NT2/D1 (cell line): ENCODE measurements at places on chromosomes 5 and 9.

GRCh38 chr5:149831492-149831891, 101.4 kb downstream of the PPARGC1B start:
- no peak for DNase-seq

DNA sequence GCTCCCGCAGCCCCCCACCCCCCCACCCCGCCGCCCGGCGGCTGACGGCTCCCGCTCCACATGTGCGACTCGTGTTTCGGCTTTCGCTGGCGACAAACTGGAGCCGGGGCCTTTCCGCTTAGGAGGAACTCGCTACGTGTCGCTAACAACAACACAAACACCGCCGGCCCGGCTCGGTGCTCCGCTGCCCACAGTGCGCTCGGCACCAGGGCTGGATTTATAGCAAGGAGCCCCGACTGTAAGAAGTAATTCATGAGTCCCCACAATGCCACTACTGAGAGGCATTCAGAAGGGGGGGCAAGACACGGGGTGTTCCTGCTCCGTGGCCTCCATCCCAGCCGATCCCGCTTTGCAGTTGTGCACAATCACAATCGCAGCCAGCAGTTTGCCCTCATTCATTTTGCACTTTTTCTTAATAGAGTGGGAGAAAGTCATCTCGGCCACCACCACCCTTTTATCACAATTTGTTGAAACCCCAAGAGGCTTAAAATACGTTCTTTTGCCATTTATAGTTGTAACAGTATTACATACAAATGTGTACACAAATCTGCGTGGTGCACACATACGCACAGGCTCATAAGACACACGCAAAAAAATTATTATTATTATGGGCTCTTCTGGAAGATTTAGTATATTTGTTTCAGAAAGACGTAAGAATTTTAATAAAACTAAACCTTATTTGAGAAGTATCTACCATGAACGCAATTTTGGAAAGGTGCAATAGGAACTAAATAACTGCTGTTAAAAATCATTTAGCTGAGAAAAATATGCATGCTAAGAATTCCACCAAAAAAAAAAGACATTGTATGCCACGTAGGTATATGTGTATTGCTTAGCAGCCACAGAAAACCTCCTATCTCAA, 48.1 kb downstream of the EBF1 start:
- no peak for DNase-seq

- DNase-seq: no peak
Measured at GRCh38 chr5:108747774-108748400, at the start of gene FER. Gene FER, plus strand, starts transcription at chr5:108747897. Its CDS starts 50,286 bp downstream, at chr5:108798183.

DNA sequence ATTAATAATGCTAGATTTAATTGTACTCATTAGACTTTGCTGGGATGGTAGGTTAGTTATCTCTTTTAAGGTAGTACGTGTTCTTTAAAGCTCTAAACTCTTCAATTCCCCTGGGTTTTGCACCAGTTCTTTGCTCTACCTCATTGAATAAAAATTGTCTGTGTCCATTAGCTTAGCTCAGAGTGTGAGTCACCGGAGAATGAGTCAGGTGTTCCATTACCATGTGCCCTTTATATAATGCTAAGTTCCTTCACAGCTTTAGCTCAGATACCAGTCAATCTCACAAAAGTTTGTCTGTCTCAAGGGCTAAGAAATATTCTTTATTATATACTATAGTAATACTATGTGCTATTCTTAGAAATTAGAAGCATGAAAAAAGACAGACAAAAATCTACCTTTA, 339.4 kb downstream of the PRELID2 start:
- DNase-seq: no peak

DNA sequence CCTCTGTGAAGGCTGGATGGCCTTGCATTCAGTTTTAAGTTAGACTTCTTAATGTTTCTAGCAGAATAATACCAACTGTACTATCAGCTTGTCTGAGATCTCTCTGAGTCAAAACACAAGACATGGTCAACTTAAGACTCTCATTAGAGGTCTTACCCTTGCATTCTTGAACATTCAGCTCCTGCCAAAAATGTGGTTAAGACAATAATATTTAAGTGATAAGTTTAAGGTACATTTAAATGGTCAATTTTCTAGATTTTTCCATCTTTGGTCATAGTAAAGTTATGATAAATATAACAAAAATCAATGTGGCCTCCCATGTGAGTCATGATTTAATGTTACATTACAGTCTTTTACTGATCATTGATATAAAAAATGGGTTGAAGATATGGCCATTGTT, 75.0 kb downstream of the NR2F1 start:
- no peak for DNase-seq

DNA sequence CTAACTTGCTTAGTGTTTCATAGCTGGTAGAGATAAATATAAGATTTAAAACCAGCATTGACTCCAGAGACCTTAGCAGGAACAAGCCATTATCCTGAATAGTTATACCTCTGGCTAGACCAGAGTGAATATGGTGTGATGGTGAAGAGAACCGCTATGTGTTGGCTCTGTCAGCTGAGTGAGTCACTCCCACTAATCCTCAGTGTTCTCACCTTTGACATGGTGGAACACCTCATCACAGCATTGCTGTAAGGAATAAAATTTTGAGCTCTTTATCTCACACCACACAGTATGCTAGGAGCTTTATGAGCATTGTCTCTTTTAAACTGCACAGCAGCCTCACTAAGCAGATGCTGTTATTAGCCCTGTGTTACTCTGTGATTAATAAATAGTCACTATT, 90.7 kb upstream of the DHFR start:
- no peak for DNase-seq

DNA sequence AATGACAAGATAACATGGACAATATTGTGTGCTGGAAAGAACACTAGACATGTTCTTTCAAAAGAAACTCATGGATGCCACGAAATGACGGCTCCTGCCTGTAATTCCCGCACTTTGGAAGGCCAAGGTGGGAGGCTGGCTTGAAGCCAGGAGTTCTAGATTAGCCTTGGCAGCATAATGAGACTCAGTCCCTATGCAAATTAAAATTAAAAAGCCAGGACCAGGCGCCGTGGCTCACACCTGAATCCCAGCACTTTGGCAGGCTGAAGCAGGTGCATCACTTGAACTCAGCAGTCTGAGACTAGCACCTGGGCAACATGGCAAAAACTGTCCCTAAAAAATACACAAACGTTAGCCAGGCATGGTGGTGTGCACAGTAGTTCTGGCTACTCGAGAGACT, 814.2 kb downstream of the BRINP1 start:
- no peak for DNase-seq

- no peak for DNase-seq
Measured at GRCh38 chr5:1884678-1885403, 2.1 kb upstream of the IRX4 start.
